ENCODE measurements at places on chromosomes 16 and 17. TPM values are rescaled to one million over a fixed set of nuclear protein-coding genes. Genes with fewer than 3 reads are reported as not detected.

Gene USP43
- 0.90 TPM for total RNA-seq

Gene SSTR5
- not detected for total RNA-seq

Gene KRTAP2-2
- total RNA-seq = not detected

Gene PDE6G
- total RNA-seq = 1.1 TPM

Gene NPIPB2
- 4.4 TPM for total RNA-seq

Gene MTSS2
- total RNA-seq = 82.6 TPM

Gene UBE2G1
- total RNA-seq = 88.0 TPM
